ENCODE measurements at places on chromosomes 7 and 10.
A peak's percentile ranks its signal among the peaks of the same experiment; 100 is the strongest.

GRCh38 chr7:85290269-85290668 is 103.4 kb upstream of the SEMA3D start:
- no peak for DNase-seq

DNA sequence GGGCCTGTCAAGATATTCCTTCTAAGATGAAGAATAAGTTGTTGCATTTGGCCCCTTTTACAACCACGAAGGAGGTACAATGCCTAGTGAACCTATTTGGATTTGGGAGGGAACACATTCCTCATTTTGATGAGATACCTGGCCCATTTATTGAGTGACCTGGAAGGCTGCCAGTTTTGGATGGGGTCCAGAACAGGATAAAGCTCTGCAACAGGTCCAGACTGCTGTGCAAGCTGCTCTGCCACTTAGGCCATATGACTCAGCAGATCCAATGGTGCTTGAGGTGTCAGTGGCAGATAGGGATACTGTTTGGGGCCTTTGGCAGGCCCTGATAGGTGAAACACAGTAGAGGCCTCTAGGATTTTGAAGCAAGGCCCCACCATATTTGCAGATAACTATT is 704.6 kb downstream of the CCSER2 start:
- no peak for DNase-seq

GRCh38 chr10:132674311-132674710 is 111.6 kb downstream of the NKX6-2 start:
- DNase-seq = no peak

DNA sequence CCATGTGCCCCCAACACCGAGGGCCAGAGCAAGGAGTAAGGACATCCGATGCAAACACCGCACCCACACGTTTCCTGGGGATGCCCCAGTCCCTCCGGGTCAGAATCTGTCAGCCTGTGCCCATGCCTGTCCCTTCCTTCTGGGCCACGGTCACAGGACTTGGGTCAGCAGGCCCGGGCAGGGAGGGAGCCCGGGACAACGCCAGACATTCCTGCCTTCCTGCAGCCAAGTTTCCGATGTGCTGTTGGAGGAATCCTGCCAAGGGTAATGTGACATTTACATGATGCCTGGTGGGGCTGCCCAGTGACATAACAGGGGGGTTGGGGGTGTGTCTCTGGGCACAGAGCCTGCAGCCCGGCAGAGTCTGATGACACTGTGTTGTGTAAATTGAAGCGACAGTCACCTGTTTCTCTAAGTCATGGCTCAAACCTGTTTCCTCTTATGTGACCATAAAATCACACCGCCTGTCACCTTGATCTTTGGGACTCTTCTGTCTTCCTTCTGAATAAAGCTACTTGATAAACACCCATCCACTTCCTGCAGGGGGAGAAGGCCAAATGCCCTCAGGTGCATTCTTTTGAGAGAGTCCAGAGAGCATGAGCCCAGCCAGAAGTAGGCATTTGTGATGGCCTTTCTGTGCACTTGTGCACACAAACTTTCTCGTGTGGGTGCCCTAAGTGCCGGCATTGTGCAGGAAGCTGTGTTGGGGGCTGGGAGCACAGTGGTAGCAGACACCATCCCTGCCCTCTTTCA is 175.3 kb upstream of the RHEB start:
- peak; percentile 69 for DNase-seq

DNA sequence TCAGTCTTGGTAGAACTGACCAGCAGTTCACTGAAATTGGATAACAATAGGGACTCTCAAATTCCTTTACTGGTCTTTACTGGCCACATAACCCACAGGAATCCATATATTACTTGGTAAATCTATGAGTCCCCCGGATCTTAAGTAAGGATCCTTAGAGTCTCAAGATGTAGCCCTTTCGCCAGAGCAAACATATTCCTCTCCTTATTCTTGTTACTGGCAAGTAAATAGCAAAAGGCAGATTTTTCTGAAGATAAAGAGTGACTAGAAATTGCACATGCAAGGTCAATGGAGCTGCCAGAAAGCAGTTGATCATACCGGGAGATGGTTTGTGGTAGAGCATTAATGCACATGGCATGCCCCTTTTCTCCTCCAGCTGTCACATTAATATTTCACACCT is 283.0 kb downstream of the HDAC9 start:
- DNase-seq = no peak

DNA sequence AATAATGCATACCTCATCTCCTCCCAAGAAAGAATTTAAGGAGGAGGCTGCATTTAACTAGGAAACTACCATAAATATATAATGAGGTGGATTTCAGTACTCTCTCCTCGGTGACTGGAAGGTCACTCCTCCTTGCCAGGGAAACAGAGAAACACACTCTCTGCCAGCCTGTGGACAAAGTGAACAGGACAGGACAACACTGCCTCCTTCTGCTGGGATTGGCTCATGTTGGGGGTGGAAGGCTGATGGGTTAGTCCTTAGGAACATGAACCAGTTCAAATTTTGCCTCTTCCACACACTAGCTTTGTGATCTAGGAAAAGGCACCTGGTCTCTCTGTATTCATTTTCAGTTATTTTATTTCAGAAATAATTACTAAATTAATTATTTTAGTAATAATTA is 50.6 kb upstream of the STEAP4 start:
- DNase-seq = peak; percentile 9

GRCh38 chr7:112009081-112009480 is 197.1 kb downstream of the DOCK4 start:
- DNase-seq = no peak

- DNase-seq = no peak
Observed at GRCh38 chr7:150335774-150336112, 5.7 kb downstream of the RARRES2 start.

- peak; percentile 75 for DNase-seq
Observed at GRCh38 chr10:103044942-103045489, 126.9 kb downstream of the CNNM2 start.

Measured in muscle of leg (tissue), 16 donors.